ENCODE measurements at places on chromosomes 2 and 18.
A peak's percentile ranks its signal among the peaks of the same experiment; 100 is the strongest.

- no peak for DNase-seq
These were observed 72.6 kb upstream of the STPG4 start for GRCh38 chr2:47227532-47228279.

GRCh38 chr2:119748135-119748534, 11.6 kb upstream of the PTPN4 start:
- DNase-seq = no peak

DNA sequence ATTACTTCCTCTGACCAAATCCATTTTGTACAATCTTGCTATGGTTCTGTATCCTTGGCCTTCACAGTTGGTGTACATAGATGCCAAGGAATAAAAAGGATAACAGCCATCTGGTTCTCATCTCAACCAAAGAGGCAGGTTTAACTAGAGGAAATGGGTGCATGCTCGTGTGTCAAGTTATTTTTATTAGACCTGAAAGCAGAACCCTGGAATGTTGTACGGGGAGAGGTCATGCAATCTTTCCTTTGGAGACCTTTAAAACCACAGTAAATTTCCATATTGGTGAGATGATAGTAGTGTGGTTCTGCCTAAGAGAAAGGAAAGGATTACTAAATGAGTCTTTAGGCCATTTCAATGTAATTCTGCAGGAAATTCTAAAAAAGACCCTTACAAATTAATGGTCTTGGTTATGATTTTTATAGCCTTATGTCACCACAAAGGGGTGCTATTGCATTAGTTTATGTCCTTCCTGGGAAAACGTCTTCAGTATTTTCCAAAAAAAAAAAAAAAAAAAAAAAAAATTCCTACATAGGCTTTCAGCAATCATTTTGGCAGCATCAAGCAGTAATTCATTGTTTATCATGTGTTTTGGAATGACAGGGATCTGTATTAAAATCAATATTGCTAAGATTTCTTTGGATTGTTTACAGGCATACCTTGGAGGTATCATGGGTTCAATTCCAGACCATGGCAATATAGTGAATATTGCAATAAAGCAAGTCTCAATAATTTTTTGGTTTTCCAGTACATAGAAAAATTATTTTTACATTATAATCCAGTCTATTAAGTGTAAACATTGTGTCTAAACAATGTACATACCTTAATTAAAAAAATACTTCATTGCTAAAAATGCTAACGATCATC, 270.8 kb downstream of the NYAP2 start:
- no peak for DNase-seq

GRCh38 chr2:134225841-134226240, 28.0 kb upstream of the MGAT5 start:
- no peak for DNase-seq

DNA sequence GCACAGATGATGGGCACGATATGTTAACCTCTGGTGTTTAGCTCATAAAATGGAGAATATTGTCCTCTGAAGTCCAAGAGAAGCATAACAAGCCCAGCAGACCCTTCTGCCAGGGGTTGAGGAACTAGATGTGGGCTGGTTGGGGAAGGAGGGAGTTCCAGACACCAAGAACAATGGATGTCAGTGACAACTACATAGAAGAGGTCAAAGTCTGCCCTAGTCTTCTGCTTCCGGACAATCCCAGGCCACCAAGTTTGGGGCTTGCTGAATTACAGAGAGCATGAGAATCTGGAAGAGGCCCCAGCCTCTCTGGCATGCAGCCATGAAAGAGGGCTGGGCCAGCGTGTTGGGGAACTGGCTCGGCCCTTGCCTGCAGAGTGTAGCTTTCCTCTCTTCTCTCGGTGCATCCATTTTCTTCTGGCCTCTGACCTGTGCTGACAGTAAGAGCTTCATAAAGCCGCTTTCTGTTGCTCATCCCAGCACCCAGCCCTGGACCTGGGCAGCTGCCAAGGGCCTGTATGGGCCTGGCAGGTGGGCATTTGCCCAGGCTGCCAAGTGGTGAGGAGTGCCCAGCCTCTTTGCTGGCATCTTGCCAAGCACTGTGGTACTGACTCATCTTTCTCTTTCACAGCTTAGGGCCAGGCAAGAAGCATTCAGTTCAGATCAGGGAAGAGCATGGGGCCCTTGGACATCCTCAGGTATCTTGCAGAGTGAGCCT, 14.6 kb upstream of the LAPTM4A start:
- no peak for DNase-seq

DNA sequence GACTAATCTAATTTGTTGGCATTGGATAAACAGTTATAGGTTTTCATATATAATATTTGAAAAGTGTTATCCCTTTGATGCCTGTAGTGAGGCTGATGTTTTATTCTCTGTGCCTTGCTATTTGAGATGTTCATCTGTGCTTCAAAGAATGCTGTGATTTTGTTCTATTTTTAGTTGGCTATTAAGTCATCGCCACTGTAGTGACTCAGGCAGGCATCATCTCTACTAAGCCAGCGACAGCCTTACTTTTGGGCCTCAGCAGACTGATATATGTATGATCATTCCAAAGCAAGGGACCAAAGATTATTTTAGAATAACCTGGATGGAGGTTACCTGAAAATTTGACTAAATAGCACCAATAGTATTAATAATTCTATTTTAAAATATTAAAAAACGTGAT, 1674.5 kb upstream of the NXPH2 start:
- no peak for DNase-seq

DNA sequence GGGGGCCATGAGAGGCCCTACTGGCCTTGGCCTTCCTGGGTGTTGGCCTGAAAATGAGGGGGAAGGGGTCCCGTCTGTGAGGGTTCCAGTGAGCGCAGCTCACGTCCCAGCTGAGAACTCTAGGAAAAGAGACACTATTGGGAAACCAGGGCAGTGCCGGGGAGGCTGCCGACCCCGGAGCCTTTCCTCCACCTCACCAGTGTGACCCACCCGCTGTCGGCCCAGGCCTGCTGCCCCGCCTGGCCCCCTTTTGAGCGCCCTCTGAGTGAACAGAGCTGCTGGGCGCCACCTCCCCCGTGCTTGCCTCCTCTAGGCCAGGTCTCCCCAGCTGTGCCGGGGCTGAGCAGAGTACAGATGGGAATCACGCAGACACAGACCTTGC, 17.5 kb upstream of the ARHGEF4 start:
- DNase-seq = no peak

GRCh38 chr2:64731263-64731643, 77.5 kb upstream of the SERTAD2 start:
- DNase-seq = no peak

DNA sequence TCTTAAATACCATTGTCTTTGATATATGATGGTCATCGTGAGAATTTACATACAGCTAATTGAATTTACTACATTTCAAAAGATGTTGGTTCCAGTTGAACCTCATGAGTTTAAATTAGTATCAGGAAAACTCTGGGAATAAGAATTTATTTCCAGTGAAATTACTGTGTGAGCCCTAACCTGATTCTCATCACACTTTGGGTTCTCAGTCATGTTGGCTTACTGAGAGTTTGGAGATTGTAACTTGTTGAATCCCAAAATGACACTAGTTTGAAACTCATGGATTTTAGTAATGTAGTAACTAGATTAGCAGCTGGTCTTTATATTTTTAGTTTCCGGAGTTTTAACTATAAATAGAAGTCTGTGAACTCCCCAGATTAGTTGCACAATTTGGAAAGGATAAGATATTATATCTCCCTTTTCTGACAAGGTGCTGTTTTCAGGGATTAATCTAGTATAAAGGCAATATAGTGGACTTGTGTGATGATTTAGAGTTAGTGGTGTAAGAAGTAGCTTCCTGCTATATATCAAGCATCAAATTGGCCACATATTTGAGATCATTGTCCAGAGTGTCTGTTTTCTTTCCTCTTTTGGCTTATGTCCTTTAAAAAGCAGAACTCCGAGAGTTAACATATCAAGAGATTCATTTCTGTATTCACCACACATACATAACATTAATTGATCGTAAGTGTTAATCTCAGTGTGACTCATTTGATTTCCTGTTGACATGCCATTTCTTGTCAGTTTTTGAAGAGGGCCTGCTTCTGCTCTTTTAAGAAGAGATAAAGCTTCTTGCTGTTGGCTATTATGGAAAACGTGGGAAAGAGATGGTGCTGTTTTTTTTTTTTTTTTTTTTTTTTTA, 15.7 kb downstream of the NDUFV2 start:
- no peak for DNase-seq

GRCh38 chr18:23386317-23386716, 66.8 kb upstream of the RIOK3 start:
- no peak for DNase-seq

GRCh38 chr2:63347361-63347760, 240.9 kb downstream of the WDPCP start:
- no peak for DNase-seq

DNA sequence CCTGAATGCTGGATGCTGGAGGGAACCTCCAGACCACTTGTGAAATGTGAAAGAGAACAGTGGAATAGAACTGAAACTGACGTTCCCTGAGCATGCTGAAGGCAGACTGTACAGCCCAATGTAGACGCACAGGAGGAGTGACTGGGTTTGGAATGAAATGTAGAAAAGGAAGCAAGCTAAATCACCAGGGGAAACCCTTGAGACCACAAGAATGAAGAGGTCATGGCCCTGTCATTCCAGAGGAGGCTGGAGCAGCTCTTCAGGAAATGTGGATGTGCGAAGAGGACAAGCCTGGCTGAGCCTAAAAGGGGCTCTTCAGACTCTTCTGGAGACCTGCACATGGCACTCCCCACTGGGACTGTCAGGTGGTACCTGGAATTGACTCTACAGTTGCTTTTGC, 118.5 kb upstream of the ALPP start:
- DNase-seq = no peak

DNA sequence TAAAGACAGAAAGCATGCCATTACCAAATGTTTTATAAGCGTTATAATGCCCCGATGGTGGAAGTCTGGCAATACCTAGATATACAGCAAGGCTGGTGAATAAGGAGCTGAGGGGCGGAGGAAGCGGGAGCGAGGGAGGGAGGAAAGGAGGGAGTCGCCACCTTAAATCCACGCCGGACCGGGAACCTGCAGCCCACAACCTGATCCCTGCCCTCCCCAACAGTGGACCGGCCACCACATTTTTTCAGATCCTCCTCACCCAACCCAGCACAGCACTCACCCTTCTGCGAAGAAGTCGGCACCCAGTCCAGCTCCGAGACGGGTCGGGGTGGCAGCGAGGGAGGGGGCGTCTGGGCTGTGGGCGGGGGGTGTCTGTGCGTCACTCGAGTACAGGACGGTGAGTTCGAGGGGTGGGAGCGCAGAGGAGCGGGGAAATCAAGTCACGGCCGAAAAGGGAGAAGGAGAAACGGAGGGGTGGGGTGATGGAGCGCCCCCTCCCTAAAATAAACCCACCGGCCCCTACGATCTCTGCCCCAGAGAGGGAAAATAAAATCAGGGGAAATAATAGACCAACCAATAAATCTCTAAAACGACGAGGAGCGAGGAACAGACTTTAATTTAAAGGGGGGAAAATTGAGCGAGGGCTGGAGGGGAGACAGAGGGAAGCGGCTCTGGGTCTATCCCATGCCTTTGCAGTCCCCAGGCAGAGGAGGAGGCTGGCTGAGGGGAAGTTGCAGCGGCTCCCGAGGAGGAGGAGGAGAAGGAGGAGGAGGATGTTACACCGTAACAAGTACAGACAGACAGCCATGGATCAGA, 96.5 kb upstream of the SERTAD2 start:
- peak; percentile 32 for DNase-seq

- no peak for DNase-seq
These were observed 30.7 kb downstream of the IGFBP5 start for GRCh38 chr2:216664593-216665034.

DNA sequence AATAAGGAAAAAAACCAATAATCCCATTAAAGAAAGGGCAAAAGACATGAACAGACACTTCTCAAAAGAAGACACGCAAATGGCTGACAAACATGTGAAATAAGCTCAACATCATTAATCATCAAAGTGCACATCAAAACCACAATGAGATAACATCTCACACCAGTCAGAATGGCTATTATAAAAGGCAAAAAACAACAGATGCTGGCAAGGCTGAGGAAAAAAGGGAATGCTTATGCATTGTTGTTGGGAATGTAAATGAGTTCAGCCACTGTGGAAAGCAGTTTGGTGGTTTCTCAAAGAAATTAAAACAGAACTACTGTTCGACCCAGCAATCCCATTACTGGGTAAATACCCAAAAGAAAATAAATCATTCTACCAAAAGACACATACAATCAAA, 285.6 kb downstream of the NR4A2 start:
- DNase-seq = no peak

DNA sequence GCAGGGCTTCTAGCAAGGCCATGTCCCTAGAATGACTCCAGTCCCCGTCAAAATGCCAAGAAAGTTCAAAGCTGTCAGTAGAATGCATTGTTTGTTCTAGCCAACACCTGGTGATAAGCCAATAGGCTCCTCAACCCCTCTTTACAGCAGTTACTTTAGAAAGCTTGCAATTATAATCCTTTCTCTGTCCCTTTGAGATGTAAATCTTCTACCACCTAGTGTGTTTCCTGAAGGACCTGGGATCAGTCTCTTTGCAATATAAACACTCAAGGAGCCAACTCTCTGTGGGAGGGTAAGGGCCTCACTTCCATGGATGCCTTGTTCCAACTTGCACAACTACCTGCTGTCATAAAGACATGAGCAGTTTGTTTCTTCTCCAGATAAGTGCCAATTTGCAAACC, 301.8 kb downstream of the NBAS start:
- no peak for DNase-seq

DNA sequence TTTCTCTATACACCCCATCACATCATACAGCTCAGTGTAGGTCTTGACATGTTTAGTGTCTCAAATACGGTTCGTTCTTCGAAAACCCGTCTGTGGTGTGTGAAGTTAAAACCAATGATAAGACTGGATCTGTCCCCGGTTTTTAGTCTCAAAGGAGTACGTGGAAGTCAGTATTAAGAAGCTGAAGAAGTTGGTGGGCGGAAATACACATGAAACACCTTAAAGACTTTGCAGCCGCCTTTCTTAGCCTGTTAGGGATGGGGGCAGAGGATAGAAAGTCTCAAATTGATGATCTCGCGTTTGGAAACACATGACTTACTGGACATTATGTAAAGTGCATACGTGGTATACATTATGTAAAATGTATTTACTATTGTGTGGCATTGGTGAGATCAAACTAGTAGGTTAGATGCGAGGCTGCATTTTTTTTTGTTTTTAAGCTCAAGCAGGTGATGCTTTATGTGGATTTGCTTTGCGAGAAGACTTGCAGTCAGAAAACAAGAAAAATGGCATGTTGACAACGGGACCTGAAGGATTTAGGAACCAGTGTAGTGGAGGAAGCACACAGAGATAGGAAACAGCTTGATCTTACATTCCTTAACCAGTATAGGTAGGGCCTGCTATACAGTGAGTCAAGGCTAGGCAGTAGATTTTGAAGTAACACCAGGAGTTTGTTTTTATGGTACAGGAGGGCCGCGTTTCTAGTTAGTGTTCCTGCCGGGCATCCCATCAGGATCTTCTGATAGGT, 1.2 kb downstream of the CNOT11 start:
- no peak for DNase-seq

- DNase-seq = no peak
These were observed 118.3 kb downstream of the CAPN13 start for GRCh38 chr2:30688956-30689401.

- DNase-seq = no peak
These were observed 276.6 kb upstream of the PXDN start for GRCh38 chr2:2020897-2021296.

- DNase-seq = no peak
These were observed 11.1 kb upstream of the ABCA12 start for GRCh38 chr2:215149486-215149885.

GRCh38 chr2:221465776-221466175, 106.3 kb downstream of the EPHA4 start:
- peak; percentile 15 for DNase-seq

- DNase-seq = no peak
These were observed 45.0 kb upstream of the RIT2 start for GRCh38 chr18:43160509-43160908.

GRCh38 chr18:48872234-48873145, 78.3 kb downstream of the SMAD7 start:
- no peak for DNase-seq

Measured in CD4-positive, alpha-beta T cell treated with Interferon gamma for 1 hour (primary cell).